ENCODE measurements at places on chromosomes 6 and 20.

- DNase-seq: no peak
Measured at GRCh38 chr6:149694921-149695320, 23.0 kb downstream of the LATS1 start.

DNA sequence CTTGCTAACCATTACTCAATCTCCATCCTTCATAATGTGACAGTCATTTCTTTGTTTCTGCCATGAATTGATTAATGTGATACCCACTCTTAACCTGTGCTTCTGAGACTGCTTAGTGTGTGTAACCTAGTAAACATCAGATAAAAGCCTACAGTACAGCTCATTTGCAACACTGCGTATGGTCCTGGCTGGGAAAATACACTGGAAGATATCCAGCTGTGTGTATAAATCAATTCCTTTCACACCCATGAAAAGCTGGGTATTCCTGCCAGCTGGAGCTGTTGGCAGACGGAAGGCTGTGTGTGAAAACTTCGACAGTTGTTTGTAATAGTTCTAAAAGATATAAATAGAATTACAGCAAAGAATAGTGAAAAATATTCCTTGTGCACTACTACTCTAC, 509.2 kb downstream of the FRK start:
- DNase-seq: peak; percentile 15

- DNase-seq: no peak
Measured at GRCh38 chr20:13638162-13638495, 603 bp downstream of the TASP1 start.

GRCh38 chr6:127404594-127405178, 54.5 kb downstream of the KIAA0408 start:
- DNase-seq: no peak

DNA sequence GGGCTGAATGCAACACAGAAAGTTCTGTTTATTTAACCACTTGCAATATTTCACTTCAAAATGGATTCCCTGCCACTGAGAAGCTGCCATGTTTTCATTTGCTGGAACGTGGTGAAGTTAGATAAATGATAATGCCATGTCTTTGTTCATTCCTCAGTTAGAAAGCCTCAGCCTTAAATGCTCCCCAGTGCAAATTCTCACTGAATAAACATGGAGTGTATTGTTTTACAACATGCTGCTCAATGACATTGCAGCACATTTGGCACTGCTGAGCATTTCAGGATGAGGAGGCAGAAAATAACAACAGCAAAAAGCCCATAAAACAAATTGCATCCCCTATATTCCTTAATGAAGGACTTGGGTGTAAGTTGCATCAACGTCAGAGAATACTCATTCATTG, 913.8 kb upstream of the FLRT3 start:
- DNase-seq: no peak

DNA sequence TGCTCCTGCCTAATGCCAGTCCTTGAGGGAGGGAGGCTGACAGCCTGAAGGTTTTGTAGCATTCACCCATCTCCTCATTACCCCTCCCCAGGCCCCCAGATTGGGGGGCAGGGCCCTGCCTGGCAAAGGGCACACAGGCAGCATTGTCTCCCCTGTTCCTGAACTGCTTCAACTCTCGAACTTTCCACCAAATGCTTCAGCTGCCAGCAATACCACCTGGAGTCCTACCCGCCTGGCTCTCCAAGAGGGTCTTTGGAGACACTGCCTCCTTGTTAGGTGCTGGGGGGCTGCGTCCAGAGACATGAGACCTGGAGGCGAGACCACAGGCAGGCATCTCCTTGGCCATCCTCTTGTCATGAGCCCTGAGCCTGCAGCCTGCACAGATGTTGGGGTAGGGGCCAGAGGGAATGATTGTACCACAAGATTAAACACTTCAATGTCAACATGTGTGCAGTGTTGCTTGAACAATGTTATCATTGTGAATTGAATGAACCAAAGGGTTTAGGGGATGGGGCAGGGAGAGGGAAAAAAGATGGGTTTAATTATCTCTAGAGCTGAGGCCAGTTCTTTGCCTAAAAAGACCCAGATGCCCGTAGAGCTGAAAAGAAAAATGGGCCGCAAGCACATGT, 25.0 kb downstream of the BMP7 start:
- no peak for DNase-seq

GRCh38 chr6:52509281-52510212, 67.3 kb downstream of the TRAM2 start:
- no peak for DNase-seq

All from retina (tissue), 1 donor.